Left kidney (tissue), 8 donors: ENCODE measurements at places on chromosomes 1 and 21.

DNA sequence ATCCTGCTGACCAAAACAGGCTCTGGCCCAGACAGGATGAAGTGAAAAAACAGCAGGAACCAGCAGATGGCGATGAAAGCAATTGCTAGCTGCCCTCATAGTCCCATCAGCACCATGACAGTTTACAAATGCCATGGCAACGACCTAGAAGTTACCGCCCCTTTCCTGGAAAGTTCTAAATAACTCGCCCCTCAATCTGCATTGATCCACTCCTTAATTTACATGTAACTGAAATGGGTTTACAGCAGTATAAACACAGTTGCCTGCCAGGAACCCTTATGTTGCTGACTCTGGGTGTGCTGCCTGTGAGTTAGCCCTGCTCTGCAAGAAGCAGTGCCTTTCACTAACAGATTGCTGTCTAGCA lies 65.5 kb upstream of the CR1L start:
- DNase-seq, result peak; percentile 44

DNA sequence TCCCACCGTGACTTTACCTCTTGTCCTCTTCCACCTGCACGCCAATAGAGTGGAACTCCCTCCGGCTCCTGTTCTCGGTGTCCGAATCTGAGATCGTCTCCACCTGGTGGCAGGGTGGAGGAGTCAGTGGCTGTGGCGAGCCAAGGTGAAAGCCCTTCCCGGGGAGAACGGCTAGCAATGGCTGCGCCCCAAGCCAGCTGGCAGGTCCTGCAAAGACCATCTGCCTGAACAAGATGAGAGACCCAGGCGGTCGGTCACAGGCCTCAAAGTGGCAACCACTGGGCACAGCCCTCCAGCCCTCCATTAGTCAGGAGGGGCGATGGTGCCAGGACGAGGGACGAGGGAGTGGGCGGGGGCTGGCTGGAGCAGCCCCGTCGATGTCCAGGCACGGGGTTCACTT lies 25.4 kb upstream of the SMIM12 start:
- no peak for DNase-seq

GRCh38 chr21:39258207-39258606 lies 55.2 kb downstream of the BRWD1 start:
- no peak for DNase-seq

DNA sequence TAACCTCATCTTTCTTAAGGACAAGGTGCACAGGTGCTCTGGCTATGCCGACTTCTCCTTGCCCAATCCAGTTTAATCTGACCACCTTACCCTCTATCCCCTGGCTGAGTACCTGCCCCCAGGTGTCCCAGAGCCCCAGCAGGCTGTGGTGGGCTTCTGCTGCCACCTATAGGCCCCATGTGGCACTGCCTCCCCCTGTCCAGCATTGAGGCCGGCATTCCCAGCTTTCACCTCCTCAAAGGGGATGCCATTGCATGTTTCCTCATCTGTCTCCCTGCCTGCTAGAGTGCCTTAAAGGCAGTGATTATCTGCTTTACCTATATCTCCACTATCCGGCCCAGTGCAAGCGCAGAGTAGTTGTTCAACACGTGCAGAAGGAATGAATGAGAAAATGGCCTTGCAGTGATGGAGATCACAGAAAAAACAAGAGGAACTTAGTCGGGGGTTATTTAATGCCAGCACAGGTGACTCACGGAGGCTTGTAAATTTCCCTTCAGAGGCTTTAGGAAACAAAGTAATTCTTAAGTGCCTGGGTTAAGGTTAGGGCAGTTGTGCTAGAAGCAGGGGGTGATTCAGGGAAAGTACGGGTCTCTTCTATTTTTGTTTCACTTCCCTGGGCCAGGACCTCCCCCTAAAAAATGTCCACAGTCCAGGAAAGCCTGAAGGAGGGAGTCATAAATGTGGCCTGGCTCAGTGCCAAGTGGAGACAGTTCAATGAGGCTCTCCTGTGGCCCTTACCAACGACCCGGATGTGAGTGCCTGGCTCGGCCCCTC lies 131.8 kb upstream of the NGF start:
- DNase-seq, result no peak
